ENCODE measurements at places on chromosomes 16 and 17.

- DNase-seq: no peak
Measured at GRCh38 chr17:59124665-59125064, 18.0 kb upstream of the TRIM37 start.

DNA sequence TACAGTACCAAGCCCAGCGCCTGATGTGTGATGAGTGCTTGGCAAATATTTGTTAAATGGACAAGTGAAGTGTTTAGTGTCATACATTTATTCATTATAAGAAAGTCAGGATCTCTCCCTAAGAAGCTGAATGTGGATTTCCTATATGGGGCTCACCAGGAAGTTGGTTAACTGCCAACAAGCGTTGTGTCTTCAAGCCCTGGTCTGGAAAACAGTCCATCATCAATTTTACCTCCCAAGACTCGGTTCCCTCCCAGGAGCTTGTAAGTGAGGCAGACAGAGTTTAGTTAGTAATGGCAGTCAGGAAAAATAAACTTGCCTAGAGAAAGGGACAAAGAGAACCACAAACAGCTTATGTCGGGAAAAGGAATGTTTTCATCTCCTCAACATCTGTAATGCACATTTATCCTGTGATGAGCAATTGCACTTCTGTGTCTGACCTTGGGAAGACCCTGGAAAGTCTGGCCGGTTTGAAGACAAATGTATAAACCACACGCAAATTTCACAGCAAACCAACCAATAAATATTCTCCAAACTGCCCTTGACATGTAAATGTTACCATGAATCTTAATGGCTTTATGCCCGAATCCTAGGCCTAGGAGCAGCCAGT is 28.3 kb downstream of the C16orf95 start:
- no peak for DNase-seq

- no peak for DNase-seq
Measured at GRCh38 chr17:41620583-41621434, 3.6 kb downstream of the KRT17 start.

DNA sequence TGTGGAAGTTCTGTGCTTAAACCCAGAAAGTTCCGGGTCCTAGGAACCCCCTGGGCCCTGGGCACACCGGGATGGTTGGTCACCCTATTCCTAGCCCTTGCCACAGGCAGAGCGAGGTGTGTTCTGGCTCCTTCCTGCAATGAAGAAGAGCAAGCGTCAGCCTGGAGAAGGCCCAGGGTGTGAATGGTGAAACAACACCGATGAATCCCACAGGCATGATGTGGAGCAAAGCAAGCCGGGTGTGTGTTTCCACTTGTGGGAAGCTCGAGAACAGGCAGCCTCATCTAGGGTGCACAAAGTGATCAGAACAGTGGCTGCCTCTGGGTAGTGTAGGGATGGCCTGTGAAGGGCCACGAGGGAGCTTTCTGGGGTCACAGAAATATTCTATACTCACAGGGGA is 13.8 kb downstream of the KCNG4 start:
- no peak for DNase-seq

GRCh38 chr17:47663912-47664623 is 14.3 kb downstream of the KPNB1 start:
- no peak for DNase-seq

- no peak for DNase-seq
Measured at GRCh38 chr16:24972608-24973220, 42.5 kb downstream of the ARHGAP17 start.

- DNase-seq: no peak
Measured at GRCh38 chr16:56732366-56732765, 2.4 kb downstream of the NUP93 start.

DNA sequence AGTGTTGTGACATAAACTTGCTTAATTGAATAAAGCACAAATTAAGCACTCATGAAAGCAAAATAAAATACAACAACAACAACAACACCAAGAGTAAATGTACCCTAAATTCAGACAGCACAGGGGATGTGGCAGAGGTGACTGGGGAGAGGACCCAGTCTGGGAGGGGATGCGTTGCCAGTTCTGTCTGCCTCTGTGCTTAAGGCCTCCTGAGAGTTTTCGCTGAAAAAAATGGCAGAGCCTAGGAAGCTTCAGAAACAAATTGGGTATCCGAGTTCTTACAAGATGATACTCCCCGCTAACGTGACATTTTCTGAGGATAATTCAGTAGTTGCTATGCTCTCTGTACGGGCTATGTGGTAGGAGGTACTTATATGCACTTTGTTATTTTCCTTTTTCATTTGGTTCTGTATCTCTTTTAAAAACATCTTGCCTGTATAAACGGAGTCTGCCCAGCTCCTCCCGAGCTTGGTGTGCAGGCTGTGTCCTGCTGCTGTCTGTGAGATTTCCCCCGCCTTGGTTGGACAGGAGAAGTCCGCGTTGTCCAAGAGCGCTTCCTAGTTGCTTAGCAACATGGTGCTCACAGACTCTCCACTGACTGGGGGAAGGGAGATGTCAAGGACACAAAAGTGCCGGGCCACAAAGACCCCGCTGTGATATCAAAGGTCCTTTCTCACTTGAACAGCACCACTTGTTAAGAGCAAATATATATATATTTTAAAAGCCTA is 134.2 kb upstream of the CPHXL start:
- DNase-seq: no peak

GRCh38 chr17:79965806-79966205 is 69.9 kb downstream of the TBC1D16 start:
- DNase-seq: no peak

- peak; percentile 45 for DNase-seq
Measured at GRCh38 chr16:51431517-51432241, 280.6 kb upstream of the SALL1 start.

DNA sequence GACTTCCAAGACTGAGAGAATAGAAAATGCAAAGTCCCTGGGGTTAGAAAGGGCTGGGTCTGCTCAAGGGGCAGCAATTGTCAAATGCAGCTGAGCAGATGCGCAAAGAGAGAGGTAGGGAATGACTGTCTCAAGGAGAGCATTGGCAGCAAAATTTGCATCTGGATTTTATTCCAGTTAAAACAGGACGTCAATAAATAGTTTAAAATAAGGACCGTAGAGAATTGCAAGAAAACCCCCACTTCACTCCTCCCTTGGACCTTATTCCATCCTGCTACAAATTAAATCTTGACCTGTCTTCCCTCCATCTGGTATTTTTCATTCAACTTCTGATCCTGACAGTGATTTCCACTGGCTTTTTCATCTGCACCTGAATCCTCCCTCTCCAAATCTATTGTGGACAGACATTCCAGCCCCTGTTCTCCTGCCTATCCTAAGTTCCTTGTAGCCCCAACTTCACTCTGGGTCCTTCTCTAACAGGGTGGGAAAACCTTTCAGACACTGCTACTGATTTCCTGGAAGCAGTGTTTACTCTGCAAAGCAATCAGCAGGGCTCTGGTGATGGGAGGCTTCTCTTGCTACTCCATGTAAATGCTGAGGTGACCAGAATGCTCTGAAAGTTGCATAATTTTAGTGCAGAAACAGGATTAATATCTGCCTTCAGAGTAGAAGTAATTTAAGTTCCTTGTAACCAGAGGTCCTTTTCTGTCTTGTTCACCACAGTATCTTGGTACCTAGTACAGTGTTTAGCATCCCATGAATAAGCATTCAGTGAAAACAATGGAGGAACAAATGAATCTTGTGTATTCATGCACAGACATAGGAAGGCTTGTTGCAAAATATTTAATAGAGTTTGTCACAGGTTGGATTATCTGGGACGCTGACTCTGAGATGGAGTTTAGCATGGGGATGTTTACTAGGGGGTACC is 79.2 kb downstream of the CDH11 start:
- DNase-seq: no peak

DNA sequence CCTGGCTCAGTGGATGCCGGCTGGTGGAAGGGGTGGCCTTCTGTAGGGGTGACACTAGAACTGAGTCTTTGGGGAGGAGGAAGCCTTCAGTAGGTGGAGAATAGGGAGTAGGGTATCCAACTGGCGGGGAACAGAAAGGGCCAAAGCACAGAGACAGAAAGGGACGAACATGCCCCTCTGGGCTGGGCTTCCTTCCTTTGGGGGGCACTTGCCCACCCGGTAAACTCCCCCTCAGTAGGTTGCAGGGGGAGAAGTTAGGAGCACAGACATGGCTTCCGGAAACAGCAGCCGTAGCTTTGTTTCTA is 774 bp downstream of the ENGASE start:
- no peak for DNase-seq

DNA sequence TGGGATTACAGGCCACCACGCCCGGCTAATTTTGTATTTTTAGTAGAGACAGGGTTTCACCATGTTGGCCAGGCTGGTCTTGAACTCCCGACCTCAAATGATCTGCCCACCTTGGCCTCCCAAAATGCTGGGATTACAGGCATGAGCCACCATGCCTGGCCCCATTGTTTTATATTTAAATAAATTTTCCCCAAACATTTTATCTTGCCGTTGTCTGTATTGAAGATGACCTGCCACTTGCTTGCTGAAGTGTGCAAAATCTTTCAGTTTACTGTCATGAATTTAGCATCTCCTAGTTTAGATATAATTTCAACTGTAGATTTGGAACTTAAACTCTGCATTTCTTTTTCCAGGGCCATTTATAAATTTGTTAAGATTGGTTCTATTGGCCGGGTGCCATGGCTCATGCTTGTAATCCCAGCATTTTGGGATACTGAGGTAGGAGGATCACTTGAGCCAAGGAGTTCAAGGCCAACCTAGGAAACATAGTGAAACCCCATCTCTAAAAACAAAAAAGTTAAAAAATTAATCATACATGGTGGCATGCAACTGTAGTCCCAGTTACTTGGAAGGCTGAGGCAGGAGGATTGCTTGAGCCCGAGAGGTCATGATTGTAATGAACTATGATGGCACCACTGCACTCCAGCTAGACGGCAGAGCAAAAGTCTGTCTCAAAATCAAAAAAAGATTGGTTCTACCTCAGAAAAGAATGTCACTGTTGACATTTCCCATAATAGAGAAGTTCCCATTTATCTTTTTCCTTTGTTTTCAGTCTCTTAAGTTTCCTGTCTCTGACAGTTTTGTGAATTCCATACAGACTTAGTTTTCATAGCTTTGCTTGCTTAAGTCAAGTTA is 84.4 kb downstream of the VMP1 start:
- no peak for DNase-seq

DNA sequence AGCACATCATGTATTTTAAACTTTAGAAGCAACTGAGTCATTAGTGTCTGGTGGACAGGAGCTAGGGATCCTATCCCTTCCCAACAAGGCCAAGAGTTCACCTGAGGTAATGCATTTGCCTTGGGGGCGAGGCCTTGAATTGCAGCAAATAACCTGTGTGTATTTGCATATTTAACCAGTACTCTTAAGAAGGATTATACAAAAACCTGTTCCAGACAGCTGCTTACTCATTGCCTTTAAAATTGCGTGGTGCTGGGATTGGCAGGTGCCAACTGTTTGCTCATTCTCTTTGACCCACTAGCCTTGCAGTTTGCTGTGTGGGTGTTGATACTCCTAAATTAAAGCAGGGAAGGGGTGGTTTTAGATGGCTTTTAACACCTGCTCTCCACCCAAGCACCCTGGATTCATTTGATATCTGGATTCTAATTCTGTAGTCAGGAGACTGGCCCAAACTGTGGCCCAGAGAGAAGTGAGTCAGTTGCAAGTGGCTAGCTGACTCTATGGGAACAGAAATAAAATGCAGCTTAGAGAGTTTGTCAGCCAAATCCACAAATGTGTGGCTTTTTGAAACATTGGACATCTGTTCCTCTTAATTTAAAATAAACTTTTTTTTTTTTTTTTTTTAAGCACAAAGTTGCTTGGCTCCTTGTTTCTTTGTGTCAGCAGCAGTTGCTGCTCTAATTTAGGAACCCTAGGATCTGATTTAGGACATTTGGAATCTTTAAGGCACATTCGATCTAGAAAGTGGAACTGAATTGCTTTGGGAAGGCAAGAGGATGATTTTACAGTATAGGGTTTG is 46.9 kb downstream of the TUBD1 start:
- DNase-seq: peak; percentile 91

GRCh38 chr17:31390748-31391495 is 553 bp upstream of the RAB11FIP4 start:
- DNase-seq: no peak

GRCh38 chr16:1665829-1666228 is 12.2 kb upstream of the JPT2 start:
- DNase-seq: no peak

DNA sequence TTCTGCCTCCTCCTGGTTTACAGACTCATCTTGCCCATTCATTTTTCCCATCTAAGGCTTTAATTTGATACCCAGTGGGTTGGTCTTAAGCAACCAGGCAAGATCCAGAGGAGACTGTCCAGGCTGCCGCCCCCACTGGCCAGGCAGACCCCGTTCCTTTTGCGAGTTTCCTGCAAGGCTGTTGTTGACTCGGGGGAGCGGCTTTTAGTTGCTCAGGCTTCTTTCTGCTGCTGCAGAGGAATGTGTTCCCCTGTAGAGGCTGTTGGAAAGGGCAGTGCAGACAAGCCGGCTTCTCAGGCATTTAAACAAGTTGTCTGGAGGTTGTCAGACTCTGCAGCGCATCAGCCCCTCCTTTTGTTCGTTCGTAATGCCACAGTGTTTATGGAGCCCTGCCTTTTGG is 231.2 kb downstream of the PRKCA start:
- DNase-seq: no peak

DNA sequence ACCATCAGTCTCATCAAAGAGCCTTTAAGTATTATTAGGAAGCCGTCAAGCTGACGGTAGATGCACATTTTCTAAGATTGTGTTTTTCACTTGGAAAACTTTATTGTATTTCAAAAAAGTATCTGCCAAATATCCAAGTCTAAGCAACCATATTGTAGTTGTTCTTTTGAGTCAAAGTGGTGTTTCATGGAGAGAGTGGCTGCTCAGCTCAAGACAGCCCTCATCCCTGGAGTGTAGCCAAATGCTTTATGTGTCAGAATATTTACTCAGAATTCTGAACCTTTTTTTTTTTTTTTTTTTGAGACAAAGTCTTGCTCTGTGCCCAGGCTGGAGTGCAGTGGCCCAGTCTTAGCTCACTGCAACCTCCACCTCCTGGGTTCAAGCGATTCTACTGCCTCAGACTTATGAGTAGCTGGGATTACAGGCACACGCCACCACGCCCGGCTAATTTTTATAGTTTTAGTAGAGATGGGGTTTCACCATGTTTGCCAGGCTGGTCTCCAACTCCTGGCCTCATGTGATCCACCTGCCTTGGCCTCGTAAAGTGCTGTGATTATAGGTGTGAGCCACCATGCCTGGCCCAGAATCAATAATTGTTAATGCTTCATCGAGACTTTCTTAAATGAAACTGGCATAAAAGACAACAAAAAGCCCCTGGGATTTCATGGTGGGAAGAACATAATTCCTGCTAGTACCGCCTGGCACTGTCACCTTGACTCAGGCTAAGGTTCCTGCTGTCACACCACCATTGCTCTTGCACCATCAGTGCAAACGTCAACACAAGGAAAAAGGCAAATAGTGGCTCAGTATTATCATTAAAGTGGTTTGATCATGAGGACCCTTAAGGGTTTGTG is 45.5 kb downstream of the PRKCA start:
- no peak for DNase-seq
